IPS DF 6.9 (cell line): ENCODE measurements at places on chromosomes 4 and X.

- DNase-seq = no peak
Measured at GRCh38 chr4:100828986-100829685, 311.3 kb upstream of the EMCN start.

- DNase-seq = no peak
Measured at GRCh38 chrX:107673933-107674479, 45.7 kb downstream of the PRPS1 start.

DNA sequence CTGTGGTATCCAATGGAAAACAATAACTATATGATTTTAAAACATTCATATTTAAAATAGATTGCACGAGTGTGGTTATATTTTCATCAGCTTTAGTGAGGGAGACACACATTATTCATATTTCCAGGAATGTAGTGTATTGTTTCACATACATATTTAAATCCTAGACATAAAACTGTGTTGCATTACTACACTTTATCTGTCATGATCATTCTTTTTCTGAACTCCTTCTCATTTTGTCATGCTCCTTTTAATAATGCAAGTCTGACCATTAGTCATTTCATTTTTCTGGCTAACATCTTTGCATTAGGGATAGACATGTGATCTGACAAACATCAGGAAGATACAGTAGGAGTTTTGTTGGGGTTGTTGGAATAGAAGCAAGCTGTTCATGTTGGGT is 1382.7 kb downstream of the PCDH7 start:
- DNase-seq = no peak

GRCh38 chr4:106816496-106816895 is 219.6 kb downstream of the DKK2 start:
- no peak for DNase-seq

- no peak for DNase-seq
Measured at GRCh38 chr4:87026800-87027495, 92.1 kb downstream of the AFF1 start.

DNA sequence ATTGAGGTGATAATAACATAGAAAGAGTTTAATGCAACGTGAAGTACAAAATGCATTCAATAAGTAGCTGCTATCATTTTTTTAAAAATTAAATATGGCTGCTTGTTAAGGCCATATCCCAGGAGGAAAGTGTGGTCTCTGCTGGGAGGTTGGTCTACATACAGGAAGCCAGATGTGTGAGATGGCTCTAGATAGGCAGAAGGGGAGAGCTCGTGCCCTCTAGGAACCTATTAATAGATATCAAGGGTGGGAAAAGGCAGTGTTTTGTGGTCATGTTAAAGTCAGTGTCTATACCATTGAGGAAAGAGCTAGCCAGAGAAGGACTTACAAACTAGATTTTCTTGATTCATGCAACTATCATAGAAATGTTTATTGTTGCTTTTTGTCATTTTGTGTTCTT is 140.5 kb downstream of the KLHL8 start:
- no peak for DNase-seq

GRCh38 chr4:84750960-84751283 is 168.0 kb downstream of the CDS1 start:
- no peak for DNase-seq

DNA sequence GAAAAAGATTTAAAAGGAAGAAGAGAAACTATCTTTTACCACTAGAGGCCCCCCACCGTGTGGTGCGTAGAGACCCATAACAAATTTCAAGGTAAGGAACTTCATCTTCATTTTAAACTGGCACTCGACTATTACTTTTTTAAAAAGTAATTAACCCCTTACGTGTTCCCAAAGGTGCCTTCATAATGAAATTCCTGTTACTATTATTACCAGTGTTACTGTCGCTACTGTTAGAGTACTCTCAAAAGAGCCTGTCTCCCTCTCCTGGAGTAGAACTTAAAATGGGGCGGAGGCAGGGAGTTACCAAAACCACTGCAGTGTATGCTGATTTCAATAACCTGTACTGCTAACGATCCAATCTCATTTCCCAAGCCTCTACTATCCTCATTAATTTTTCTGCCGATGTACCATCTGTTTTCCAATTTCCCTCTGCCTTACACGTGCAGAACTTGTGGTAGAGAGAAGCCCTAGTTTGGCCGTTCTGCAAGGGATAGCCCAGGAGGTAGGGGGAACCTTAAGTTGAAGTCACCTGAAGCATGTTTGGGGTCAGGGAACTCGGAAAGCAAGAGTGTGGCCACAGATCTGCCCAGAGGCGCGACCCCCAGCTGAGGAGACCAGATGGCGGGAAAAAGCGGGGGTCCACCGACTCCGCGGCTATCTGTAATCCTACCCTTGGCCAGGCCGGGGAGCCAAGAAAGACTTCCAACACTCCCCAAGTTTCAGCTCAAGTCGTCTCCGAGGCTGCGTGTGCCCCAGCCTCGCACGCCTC is 720 bp upstream of the STK26 start:
- DNase-seq = no peak

DNA sequence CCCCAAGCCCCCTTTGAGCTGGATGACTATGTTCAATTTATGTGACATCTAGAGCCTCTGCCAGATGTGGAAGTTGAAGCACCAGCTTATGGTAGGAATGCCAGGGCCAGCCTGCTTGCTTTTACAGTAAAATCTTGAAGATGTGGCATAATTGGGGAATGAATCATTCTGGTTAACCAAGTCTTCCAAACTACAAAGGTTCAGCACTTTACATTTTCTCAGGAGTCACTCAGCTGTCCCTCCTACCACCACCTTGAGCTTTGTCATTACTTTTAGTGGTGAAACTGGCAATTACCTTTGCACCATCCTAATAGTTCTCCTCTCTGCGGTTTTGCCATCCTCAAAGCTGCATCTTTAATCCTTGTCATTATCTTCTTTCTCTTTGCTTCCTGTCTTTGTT is 172.2 kb downstream of the HS6ST2 start:
- DNase-seq = no peak

DNA sequence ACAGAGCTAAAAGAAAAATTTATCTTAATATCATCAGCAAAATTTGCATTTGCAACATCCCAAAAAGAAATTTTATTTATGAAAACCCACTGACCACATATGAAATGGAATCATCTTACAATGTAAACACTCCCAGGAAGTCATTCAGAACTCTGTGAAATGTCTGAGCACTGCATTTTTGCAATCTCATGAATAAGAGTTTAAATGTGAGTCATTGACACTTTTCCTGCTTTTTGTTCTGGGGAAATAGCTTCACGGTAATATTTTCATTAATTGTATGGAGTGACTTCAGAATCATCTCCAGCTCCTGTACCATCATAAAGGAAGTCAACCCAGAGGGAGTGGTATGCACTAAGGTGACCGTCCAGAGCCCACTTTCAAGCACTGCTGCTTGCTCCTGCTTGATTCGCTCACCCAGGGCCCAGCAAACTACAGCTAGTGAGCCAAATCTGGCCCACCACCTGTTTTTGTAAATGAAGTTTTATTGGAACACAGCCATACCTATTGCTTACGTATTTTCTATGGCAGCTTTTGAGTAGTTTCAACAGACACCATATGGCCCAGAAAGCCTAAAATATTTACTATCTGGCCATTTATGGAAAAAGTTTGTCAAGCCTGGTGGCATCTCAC is 17.2 kb downstream of the EDNRA start:
- no peak for DNase-seq

GRCh38 chr4:173135241-173135847 is 33.3 kb upstream of the GALNT7 start:
- DNase-seq = no peak

- no peak for DNase-seq
Measured at GRCh38 chr4:59936566-59936965, 1263.6 kb upstream of the ADGRL3 start.

GRCh38 chr4:99714179-99714578 is 56.6 kb upstream of the C4orf54 start:
- no peak for DNase-seq

GRCh38 chr4:168942985-168943384 is 67.1 kb downstream of the CBR4 start:
- DNase-seq = no peak

GRCh38 chr4:80196922-80197573 is at the start of gene PRDM8:
PRDM8 (plus strand) TSS chr4:80197503; CDS start chr4:80200081, 2,578 bp downstream.
- DNase-seq = no peak

GRCh38 chr4:101556842-101557241 is 209.5 kb upstream of the PPP3CA start:
- no peak for DNase-seq

DNA sequence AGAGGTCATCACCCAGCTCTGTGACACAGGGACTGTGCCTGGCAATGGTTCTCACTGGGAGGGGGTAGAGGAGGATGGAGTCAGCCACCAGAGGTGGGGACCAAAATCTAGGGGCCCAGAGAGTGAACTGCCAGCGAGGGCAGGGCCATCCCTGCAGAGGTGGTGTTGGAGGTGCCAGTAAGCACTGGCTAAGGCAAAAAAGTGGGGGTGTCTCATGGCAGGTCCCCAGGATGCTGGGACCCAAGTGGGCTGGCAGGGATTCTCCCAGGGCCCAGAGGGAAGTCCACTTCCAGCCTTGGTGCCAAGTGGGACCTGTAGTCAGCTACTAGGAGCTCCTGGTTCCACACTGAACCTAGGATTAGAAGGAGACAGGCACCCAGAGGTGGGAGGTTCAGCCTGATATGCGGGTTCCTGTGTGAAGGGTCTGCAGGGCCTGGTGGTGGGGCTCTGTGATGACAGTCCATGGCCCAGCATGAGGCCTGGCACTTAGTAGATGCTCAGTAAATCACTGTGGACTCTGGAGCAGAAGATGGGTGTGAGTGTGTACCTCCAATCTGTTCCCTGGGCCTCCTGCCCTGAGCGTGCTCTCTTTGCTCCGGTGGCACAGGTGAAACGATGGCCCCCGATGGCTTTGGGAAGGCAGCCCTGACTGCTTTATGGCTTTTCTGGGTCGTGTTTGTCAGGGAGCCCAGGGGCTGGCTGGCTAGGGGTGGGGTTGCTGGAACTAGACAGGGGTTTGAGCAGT is 81.5 kb downstream of the PSAPL1 start:
- no peak for DNase-seq

DNA sequence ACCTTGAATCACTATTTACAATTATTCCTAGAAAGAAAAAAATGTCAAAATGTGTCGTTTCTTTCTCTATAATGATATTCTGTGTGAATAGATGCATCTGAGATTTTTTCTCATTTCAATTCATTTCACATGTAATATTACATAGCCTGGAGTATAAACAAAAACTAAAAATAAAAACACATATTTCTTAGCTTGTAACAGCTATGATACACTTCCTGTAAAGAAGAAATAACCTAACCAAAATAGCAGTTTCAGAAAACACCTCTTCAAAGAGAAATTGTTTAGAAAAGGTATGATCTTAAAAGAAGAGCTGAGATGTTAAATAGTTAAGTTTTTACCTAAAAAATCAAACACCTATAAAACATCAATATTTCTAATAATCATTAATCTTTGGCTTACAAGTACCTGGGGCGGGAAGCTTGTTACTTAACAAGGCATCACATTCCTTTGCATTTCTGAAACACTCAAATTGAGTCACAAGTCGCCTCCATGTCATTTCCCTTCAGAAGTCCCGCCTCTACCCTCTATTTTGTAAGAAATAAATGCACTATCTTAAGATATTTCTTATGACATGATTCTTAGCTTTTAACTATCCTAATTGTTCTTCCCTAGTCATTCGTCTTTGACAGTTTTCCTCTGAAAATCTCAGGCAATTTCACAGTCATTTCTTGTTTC is 76.5 kb downstream of the PCDH18 start:
- DNase-seq = no peak

GRCh38 chr4:100848841-100849240 is 331.0 kb upstream of the EMCN start:
- DNase-seq = no peak

DNA sequence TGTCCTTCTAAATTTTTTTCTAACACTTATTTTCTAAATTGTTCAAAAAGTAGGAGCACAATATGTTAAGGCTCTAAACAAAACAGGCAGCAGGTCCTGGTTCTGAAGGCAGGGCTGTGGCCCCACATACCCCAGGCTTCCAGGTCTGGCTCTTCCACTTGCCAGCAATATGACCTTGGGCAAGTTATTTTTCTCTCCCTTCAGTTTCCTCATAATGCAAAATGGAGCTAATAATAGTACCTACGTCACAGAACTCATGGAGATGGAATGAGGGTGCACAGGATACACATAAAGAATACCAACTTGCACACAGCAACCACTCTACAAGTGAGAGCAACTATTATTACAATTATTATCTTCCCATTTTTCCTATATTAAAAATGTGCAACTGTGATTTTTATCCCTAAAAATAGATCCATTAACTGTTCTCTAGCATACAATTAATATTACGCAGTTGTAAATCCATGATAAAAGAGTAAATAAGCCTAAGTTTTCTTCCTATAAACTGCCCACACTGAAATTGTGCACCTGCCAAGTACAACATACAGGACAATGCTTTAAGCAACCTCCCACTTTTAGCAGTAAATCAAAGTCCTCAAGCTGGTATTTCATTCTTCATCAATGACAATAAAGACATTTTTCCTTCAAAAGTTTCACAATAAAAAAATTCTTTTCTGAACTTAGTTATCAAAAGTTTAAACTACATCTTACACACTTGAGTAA is 27.0 kb downstream of the OTUD4 start:
- DNase-seq = no peak
